ENCODE measurements at places on chromosomes 3 and 15.

- no peak for DNase-seq
Measured at GRCh38 chr3:186024210-186024609, 84.7 kb downstream of the ETV5 start.

- DNase-seq = no peak
Measured at GRCh38 chr3:107999215-107999775, 91.5 kb downstream of the CD47 start.

GRCh38 chr15:40854161-40854560 lies 10.3 kb downstream of the SPINT1 start:
- no peak for DNase-seq

- DNase-seq = peak; percentile 55
Measured at GRCh38 chr15:40878785-40879184, 4.8 kb upstream of the RHOV start.

GRCh38 chr15:93861956-93862741 lies 369.2 kb upstream of the MCTP2 start:
- DNase-seq = no peak

GRCh38 chr15:100898152-100898490 lies 18.5 kb downstream of the ALDH1A3 start:
- DNase-seq = no peak

DNA sequence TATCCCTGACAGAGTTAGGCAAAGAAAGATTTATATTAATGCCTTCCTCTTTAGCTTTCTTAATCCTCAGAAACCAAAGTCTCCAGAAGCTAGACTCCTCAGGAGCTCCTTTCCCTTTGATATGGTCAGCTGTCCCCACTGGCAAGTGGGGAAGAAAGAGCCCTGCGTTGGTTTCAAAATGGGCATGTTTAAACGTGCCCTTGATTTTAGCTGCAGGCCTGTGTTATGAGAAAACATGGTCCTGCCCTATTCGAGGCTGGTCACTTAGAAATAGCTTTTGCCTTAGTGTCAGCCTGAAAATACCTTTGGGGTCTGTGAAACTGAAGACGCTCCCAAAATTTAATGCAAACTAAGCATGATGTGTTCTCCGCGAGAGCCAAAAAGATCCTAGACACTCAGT lies 135.5 kb upstream of the RARB start:
- DNase-seq = no peak

DNA sequence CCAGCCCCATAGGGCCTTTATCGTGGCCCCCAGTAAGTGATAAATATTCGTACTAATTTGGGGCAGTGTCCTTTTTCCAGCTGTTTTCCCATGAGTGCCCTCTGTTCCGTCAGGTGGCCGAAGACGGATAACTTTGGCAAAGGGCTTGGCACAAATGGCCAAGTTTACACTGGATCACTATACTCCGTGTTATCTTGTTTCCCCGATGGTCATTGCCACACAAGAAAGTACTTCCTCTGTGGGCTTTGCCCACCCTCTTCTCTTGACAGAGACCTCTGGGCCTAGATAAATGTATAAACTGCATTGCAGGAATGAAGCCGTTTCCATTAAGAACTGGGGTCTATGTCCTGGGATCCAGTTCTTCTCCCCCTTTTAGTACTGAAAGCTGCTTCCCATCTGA lies 39.1 kb downstream of the SMAD3 start:
- DNase-seq = no peak

GRCh38 chr15:42858999-42859789 lies 61.4 kb downstream of the TTBK2 start:
- DNase-seq = no peak

DNA sequence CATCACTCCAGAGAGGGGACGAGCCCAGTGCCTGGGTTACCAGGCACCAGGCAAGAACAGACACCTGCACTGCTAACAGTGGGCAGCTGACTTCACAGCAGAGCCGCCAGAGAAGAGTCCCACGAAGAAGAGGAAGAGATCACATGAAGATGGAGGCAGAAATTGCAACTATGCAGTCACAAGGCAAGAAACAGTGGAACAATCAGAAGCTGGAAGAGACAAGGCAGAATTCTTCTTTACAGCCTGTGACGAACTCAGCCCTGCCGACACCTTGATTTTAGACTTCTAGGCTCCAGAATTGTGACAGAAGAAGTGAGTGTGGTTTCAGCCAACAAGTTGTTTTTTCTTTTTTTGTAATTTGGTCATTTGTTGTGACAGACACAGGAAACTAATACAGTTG lies 59.2 kb downstream of the IL12A start:
- no peak for DNase-seq

GRCh38 chr3:179981646-179982045 lies 55.1 kb downstream of the PEX5L start:
- DNase-seq = no peak

- DNase-seq = no peak
Measured at GRCh38 chr15:91342097-91342496, 242.0 kb downstream of the SV2B start.

GRCh38 chr15:86164232-86164898 lies 84.7 kb downstream of the AGBL1 start:
- no peak for DNase-seq

- DNase-seq = no peak
Measured at GRCh38 chr3:31277582-31277981, 255.1 kb upstream of the STT3B start.

DNA sequence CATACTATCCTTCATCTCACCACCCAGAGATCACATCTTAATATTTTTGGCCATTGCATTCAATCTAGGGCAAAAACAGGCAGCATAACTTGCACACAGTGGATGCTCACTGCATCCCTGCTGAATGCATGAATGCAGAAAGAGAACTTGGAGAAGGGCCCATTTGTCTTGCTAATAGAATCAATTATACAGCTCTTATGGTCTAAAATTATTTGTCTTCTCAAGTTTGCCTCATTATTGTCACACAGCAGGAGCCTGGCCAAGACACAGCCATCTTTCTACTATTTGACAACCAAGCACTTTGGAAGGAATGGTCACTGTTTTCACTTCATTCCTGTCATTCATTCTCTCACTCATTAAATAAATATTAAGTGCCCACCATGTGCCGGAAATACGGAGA lies 1.2 kb upstream of the ARHGEF26 start:
- DNase-seq = no peak

GRCh38 chr3:22966349-22966748 lies 236.8 kb upstream of the UBE2E2 start:
- DNase-seq = no peak

DNA sequence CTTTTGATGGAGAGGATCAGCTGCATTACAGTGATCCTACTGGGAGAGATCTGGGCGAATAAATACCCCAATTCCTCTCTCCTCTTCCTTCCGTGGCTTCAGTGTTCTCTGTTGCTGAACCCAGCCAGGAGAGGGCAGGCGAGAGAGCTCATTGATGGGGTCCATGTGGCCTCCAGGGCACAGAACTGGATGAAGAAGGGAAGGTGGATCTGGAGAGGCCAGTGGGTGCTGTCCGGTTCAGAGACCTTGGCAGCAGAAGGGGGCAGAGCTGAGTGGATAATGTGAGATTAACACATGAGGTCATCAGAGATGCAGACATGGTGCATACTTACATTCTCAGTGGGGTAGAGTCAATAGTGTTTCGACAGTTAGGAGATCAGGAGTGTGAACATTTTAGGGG lies 193.6 kb downstream of the CLSTN2 start:
- no peak for DNase-seq

GRCh38 chr3:65633018-65633638 lies 405.6 kb downstream of the MAGI1 start:
- no peak for DNase-seq

DNA sequence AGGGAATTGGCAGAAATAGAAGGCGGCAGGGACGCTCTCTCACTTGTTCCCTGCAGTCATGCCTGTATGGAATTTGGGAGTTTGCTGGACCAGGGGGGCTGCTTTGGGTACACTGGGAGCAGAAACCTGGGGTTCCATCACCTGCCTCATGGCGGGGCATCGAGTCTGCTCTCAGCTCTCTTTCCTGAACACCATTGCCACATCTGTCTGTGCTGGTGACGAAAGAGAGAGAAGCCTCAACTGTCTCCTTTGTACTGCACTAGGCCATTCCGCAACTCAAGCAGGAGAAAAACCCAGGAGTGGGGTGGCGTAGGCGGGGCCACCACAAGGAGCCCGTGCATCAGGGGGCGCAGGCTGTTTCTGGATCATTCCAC lies 14.0 kb downstream of the TMEM158 start:
- DNase-seq = no peak

DNA sequence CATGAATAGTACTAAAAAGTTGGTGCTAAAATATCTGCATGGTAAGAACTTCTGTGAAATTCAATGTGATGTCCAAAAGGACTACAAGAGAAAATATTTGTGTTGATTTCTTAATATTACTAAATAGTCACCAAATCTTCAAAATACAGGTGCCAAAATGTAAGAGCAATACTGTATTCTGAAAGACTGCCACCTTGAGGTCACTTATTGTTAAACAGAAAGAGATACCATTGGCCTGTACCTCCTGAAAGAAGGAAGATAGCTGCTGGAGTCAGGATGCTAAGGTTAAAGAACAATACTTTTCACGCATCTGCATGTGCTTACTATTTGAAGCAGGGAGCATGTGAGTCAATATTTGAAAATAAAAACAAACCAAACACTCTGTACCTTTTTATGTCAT lies 72.0 kb upstream of the LSAMP start:
- no peak for DNase-seq

DNA sequence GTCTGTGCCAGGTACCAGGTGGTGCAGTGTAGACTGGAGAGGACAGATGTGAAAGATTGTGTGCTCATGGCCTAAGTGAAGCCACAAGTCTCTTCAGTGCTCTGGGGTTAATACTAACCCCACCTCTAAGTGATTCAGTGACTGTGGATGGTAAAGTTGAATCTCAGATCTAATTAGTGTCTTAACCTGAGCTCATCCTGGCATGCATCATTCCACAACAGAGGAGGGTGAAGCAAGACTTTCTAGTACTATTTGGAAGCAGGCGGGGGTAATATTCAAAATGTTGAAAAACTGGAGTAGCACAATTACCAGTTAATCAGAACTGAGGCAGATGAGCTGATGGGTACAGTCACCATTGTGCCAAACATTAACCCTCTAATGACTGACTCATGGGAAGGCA lies 2.8 kb upstream of the MESD start:
- DNase-seq = no peak

- no peak for DNase-seq
Measured at GRCh38 chr3:10205451-10206165, 40.9 kb downstream of the IRAK2 start.

- no peak for DNase-seq
Measured at GRCh38 chr3:184590795-184591194, 29.2 kb downstream of the EPHB3 start.

GRCh38 chr3:45642731-45643152 lies 46.5 kb upstream of the SACM1L start:
- DNase-seq = no peak

DNA sequence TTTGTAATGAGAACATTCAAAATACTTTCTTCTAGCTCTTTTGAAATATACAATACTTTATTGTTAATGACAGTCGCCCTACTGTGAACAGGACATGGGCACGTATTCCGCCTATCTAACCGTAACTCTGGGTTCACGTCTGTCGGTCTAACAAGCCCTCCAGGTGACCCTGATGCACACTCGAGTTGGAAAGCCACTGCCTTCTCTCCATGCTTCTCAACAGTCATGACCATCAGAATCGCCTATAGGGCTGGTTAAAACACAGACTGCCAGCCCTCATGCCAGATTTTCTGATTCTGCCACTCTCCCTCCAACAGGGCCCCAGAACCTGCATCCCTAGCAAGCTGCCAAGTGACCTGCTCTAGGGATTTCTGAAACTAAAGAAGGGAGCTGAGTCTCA lies 140.2 kb downstream of the FOXP1 start:
- DNase-seq = no peak

DNA sequence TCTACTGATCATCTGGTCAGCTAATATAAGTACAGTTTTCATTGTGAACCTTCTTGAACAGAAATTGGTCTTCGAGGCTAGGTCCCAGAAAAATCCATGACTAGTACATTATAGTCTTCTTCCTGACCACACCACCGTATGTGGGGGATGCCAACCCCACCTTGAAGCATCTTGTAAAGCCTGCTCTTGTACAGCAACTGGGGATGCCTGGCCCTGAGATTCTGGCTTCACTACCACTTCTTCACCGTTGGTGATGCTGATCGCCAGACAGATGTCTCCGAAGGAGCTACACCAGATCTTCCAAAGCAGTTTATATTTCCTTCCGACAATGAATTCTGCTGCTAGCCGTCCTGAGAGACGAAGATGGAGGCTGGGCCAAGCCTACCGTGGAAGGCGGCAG lies 238.3 kb downstream of the CDIN1 start:
- no peak for DNase-seq

DNA sequence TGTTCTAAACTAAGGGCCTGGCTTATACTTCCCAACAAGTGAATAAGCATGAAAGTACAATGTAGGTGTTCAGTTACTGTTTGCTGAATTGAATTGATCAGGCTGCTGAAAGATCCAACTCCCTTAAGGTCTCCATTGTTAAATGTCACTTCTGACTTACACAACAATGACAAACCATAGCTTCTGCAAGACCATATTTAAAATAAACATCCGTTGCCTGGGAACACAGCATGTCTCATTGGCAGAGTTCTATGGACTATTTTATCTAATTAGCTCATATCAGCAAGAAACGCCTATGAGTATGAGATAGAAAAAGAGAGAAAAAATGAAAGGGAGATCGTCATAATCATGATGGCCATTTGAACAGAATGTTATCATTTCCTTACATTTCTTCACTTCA lies 605.4 kb downstream of the FGF12 start:
- DNase-seq = no peak

GRCh38 chr3:194223951-194224350 lies 88.0 kb downstream of the HES1 start:
- DNase-seq = no peak

Data from stimulated activated CD4-positive, alpha-beta T cell treated with anti-CD3 and anti-CD28 coated beads, Interleukin-4, amount 100 ng/mL, for 24 hours (primary cell).